Activated naive CD4-positive, alpha-beta T cell treated with anti-CD3 and anti-CD28 coated beads for 36 hours (primary cell): ENCODE measurements at places on chromosomes 4 and X. TPM values are rescaled to one million over a fixed set of nuclear protein-coding genes. Genes with fewer than 3 reads are reported as not detected.

- no peak overlapping the region for H3K27ac ChIP-seq
- H3K4me3 ChIP-seq: no peak overlapping the region
- H3K27me3 ChIP-seq: no peaks in the 10 kb centered on the region
- DNase-seq: no peak
These were observed 352.1 kb downstream of the SPOCK3 start for GRCh38 chr4:166882221-166882620.

- H3K27ac ChIP-seq: no peak overlapping the region
- H3K36me3 ChIP-seq: no peaks in the 10 kb centered on the region
- H3K4me3 ChIP-seq: no peak overlapping the region
These were observed 288.1 kb upstream of the PCDH10 start for GRCh38 chr4:132860976-132861375.

- peaks cover 71% of the 10 kb centered on the region for H3K27me3 ChIP-seq
- peaks cover 3% of the 10 kb centered on the region for H3K36me3 ChIP-seq
- H3K4me3 ChIP-seq: no peak overlapping the region
- peaks cover 15% of the 10 kb centered on the region for H3K4me1 ChIP-seq
These were observed 2.2 kb downstream of the PCDH10 start for GRCh38 chr4:133151341-133151690.

- no peak for DNase-seq
- H3K4me1 ChIP-seq: no peaks in the 10 kb centered on the region
- no peak overlapping the region for H3K27ac ChIP-seq
- H3K27me3 ChIP-seq: peaks cover 6% of the 10 kb centered on the region
- H3K36me3 ChIP-seq: no peaks in the 10 kb centered on the region
These were observed 47.1 kb downstream of the SORBS2 start for GRCh38 chr4:185764876-185765275.

DNA sequence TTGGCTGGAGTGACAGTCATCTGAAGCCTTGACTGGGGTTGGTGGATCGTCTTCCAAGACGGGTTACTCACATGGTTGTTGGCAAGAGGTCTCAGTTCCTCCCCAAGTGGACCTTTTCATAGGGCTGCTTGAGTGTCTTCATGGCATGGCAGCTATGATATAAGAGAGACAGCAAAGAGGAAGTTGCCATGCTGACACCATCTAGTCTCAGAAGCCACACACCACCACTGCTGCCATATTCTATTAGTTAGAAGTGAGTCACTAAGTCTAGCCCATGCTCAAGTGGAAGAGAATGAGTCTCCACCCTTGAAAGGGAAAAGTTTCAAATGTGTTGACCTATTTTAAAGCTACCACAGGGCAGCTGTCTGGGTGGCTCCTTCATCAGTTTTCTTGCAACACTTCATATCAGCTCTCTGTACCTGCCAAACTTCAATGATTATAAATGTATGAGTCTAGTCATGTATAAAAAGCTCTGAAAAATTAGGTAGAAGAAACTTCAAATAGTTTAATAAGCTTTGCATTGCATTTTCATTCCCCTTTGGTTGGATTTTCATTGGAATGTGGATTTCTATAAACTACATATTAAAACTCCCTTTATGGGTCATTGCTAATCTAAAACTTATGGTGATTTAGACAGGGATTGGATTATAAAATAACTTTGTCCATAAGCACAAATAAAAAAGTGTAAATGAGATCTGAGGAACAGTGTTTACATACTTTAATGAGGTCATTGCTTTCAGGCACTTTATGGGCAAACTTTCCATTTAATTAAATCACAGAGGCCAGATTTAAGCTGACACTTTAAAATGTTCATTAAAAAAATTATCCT, 68.0 kb upstream of the ATXN3L start:
- H3K4me3 ChIP-seq: no peak overlapping the region
- H3K4me1 ChIP-seq: no peaks in the 10 kb centered on the region
- H3K27ac ChIP-seq: no peak overlapping the region

DNA sequence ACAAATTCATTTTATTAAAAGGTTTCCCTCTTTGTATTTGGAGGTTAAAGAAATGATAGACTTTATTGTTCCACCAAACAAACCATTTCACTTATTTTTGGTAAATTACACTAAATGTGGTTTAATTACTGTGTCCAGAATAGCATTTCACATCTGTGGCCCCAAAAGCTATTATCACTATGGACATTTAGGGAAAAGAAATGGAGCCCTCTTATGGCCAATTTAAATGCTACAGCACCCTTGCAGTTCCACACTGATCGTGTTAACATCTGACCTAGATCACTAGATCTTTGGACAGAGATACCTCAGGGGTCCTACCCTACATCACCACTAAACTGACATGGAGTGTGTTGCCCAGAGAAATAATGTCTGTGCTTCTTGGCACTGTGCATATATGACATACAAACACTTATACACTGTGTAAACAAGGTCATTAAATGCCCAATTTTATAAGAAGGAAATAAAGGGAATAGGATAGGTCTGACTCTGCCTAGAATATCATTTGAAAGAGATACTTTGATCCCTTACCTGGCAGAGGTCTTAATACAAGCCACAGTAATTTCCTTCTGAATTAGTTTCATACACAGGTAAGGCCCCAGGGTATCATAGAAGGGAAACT, 163.9 kb downstream of the KDR start:
- DNase-seq: peak; percentile 15
- peaks cover 26% of the 10 kb centered on the region for H3K4me1 ChIP-seq
- no peak overlapping the region for H3K4me3 ChIP-seq
- no peaks in the 10 kb centered on the region for H3K27me3 ChIP-seq
- no peaks in the 10 kb centered on the region for H3K36me3 ChIP-seq

GRCh38 chrX:155592981-155593380, 19.8 kb downstream of the TMLHE start:
- no peak overlapping the region for H3K27ac ChIP-seq
- H3K27me3 ChIP-seq: no peaks in the 10 kb centered on the region
- no peaks in the 10 kb centered on the region for H3K4me1 ChIP-seq
- peaks cover 20% of the 10 kb centered on the region for H3K36me3 ChIP-seq

DNA sequence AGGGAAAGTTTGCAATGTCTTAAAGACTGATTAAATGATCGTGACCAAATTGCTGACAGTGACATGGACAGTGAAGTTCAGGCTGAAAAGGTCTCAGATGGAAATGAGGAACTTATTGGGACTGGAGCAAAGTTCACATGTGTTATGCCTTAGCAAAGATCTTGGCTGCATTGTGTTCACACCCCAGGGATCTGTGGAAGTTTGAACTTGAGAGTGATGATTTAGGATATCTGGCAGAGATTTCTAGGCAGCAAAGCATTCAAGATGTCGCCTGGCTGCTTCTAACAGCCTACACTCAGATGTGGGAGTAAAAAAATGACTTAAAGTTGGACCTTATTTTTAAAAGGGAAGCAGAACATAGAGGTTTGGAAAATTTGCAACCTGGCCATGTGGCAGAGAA, 21.4 kb downstream of the SCARB2 start:
- H3K4me1 ChIP-seq: no peaks in the 10 kb centered on the region
- H3K27me3 ChIP-seq: no peaks in the 10 kb centered on the region
- H3K36me3 ChIP-seq: peaks cover 30% of the 10 kb centered on the region
- H3K4me3 ChIP-seq: no peak overlapping the region
- no peak overlapping the region for H3K27ac ChIP-seq

DNA sequence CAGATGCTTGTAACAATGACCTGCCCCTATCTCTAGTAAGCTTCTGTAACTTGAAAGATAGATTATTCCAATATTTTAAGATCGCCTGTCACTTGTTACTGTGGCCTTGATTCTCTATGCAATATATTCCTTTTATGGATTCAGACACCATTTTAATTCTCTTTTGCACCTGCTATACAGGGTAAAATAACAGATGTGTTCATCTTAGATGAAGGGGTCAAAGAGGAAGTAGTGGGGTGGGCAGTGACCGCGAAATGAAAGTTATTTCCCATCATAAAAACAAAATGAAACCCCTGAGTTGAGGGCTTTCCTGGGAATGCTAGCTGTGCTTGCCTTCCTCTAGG, 175.9 kb downstream of the TSPAN5 start:
- no peaks in the 10 kb centered on the region for H3K27me3 ChIP-seq
- peaks cover 13% of the 10 kb centered on the region for H3K36me3 ChIP-seq
- H3K4me3 ChIP-seq: peak overlapping the region; percentile 31

DNA sequence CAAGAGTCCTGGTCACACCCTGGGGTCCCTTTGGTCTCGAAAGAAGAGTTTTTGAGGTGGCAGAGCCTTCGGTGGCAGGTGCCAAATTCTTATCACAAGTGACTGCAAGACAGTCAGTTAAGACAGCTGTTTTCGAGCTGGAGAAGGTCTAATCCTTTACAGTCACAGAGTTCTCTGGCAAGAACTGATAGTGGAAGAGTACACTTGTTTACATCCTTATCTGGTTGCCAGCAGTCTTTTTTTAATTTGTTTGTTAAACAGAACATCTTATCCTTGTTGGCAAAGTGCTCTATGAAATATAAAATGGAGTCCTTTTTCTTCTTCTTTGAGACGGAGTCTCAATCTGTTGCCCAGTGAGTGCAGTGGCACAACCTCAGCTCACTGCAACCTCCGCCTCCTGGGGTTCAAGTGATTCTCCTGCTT, 50.4 kb upstream of the ELOVL6 start:
- H3K27me3 ChIP-seq: peaks cover 2% of the 10 kb centered on the region
- no peak overlapping the region for H3K4me3 ChIP-seq
- no peak overlapping the region for H3K27ac ChIP-seq

GRCh38 chrX:69287095-69287494, 121.8 kb upstream of the PJA1 start:
- H3K27me3 ChIP-seq: no peaks in the 10 kb centered on the region
- H3K4me1 ChIP-seq: no peaks in the 10 kb centered on the region
- H3K27ac ChIP-seq: no peak overlapping the region
- DNase-seq: no peak

GRCh38 chr4:126592088-126592487, 1040.7 kb upstream of the INTU start:
- no peaks in the 10 kb centered on the region for H3K27me3 ChIP-seq
- H3K4me1 ChIP-seq: no peaks in the 10 kb centered on the region
- no peak overlapping the region for H3K27ac ChIP-seq
- H3K4me3 ChIP-seq: no peak overlapping the region

- peak overlapping the region; percentile 60 for H3K27ac ChIP-seq
- H3K27me3 ChIP-seq: no peaks in the 10 kb centered on the region
- peaks cover 12% of the 10 kb centered on the region for H3K36me3 ChIP-seq
- DNase-seq: no peak
- H3K4me3 ChIP-seq: no peak overlapping the region
These were observed 7.3 kb downstream of the MAEA start for GRCh38 chr4:1297023-1297395.

DNA sequence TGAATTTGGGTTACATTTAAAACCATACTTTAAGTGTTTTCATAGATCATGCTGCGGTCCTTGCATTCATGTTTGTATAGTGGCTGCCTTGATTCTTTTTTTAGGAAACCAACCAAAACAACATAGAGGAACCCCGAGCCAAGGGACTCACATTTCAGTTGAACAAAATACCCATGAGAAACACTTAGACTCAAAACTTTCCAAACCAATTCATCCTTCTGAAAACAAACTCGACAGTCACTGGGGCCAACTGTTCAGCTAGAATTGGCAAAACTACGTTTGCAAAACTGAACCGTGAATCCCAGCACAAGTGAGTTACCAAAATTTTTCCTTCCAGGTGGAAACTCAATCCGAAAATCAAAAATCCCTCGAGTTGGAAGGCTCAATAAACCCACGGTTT, 1.4 kb downstream of the ADGRA3 start:
- no peak overlapping the region for H3K27ac ChIP-seq
- peaks cover 9% of the 10 kb centered on the region for H3K27me3 ChIP-seq
- H3K4me3 ChIP-seq: peak overlapping the region; percentile 97

DNA sequence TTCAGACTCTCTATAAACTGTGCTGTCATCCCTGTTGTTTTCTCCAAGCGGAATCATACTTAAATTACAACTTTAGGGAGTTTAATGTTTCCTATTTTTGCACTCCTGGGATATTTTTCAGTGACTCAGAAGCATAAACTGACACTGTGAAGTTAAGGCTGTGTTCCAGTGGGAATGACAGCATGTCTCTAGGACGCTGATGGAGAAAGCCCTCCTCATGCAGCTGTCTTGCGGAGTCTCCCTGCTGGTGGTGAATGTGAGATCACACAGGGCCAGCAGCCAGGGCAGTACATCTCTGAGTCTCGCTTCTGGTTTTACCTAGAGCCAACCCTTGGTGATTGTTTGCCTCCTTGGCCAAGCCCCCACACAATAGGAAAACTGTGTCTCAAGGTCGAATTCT, 53.3 kb downstream of the NFKB1 start:
- H3K27ac ChIP-seq: no peak overlapping the region
- no peaks in the 10 kb centered on the region for H3K27me3 ChIP-seq
- peaks cover 41% of the 10 kb centered on the region for H3K4me1 ChIP-seq
- H3K36me3 ChIP-seq: peaks cover 29% of the 10 kb centered on the region
- no peak overlapping the region for H3K4me3 ChIP-seq

DNA sequence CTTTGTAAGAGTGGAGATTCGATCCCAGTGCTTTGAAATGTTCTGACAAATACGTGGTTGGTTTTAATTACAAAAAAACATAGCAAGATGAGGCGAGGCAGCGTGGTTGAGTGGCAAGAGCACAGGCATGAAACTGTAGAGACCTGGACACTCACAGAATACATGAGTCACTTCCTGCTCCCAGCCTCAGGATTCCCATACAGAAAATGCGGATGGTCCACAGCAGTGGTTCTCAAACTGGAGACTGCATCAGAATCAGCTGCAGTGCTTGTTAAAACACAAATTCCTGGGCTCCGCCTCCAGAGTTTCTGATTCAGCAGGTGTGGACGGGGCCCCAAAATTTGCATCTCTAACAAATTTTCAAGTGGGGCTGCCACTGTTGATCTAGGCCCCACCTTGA, 10.1 kb downstream of the OTOP1 start:
- no peak overlapping the region for H3K4me3 ChIP-seq
- no peaks in the 10 kb centered on the region for H3K4me1 ChIP-seq
- no peaks in the 10 kb centered on the region for H3K36me3 ChIP-seq
- no peak overlapping the region for H3K27ac ChIP-seq
- no peak for DNase-seq

GRCh38 chr4:85717847-85718246, 242.9 kb downstream of the ARHGAP24 start:
- no peak overlapping the region for H3K4me3 ChIP-seq
- DNase-seq: no peak
- no peaks in the 10 kb centered on the region for H3K4me1 ChIP-seq
- H3K27ac ChIP-seq: no peak overlapping the region
- no peaks in the 10 kb centered on the region for H3K27me3 ChIP-seq

GRCh38 chr4:98617358-98618047, 40.9 kb downstream of the TSPAN5 start:
- H3K4me1 ChIP-seq: peaks cover 19% of the 10 kb centered on the region
- no peak overlapping the region for H3K27ac ChIP-seq
- DNase-seq: no peak
- no peaks in the 10 kb centered on the region for H3K36me3 ChIP-seq
- no peak overlapping the region for H3K4me3 ChIP-seq

GRCh38 chr4:26786916-26787315, 73.7 kb upstream of the STIM2 start:
- H3K4me3 ChIP-seq: no peak overlapping the region
- H3K4me1 ChIP-seq: peaks cover 13% of the 10 kb centered on the region
- H3K27ac ChIP-seq: no peak overlapping the region
- no peak for DNase-seq

GLUD2 gene
- total RNA-seq: 0.57 TPM

FAM156A gene
- 19.7 TPM for total RNA-seq

ATP2B3 gene
- total RNA-seq: not detected

CD99 gene
- total RNA-seq: 215 TPM

PARM1 gene
- total RNA-seq: not detected

BST1 gene
- total RNA-seq: 0.96 TPM

AFP gene
- total RNA-seq: not detected

F9 gene
- not detected for total RNA-seq

DACH2 gene
- not detected for total RNA-seq
